ENCODE measurements at places on chromosomes 11 and 22.
A peak's percentile ranks its signal among the peaks of the same experiment; 100 is the strongest.

- no peak for DNase-seq
These were observed 19.3 kb upstream of the MRGPRX2 start for GRCh38 chr11:19079643-19080440.

- peak; percentile 31 for DNase-seq
These were observed 26.9 kb downstream of the POLR3H start for GRCh38 chr22:41517172-41518047.

DNA sequence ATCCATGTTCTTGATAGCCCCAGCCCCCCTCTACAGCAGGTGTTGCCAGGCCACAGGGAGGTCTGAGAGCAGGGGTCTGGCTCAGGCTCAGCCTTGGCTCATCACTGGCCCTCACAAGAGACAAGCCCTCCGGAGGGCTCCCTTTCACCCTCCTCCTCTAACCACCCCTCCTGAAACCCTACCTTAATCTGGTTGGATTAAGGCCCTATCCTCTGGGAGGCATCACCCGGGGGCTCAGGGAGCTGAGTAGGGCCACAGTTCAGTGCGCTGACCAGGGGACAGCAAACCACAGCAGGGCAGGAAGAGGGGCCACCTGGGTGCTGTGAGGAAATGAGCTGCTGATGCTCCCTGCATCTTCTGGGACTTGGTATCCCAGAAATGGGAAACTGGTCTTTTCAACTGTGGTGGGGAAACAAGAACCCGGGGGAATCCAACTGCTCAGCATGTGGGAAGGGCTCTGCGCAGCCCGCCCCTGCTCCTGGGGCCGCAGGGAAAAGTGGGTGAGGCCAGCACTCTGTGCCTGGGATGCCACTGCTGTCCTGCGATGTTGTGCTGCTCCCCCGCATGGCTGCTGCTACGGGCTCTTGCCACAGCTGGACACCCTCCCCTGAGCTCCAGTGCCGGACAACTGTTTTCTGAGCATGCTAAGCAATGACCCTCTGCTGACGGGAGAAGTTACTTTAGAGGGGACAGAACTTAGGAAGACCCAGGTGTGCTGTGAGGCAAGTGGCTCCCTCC is 17.5 kb downstream of the ADORA2A start:
- DNase-seq, result no peak

GRCh38 chr22:45101515-45102227 is 62.1 kb upstream of the NUP50 start:
- DNase-seq, result no peak

- no peak for DNase-seq
These were observed 157.2 kb upstream of the CARD18 start for GRCh38 chr11:105296806-105297205.

GRCh38 chr11:126914941-126915340 is 85.6 kb downstream of the KIRREL3 start:
- no peak for DNase-seq

DNA sequence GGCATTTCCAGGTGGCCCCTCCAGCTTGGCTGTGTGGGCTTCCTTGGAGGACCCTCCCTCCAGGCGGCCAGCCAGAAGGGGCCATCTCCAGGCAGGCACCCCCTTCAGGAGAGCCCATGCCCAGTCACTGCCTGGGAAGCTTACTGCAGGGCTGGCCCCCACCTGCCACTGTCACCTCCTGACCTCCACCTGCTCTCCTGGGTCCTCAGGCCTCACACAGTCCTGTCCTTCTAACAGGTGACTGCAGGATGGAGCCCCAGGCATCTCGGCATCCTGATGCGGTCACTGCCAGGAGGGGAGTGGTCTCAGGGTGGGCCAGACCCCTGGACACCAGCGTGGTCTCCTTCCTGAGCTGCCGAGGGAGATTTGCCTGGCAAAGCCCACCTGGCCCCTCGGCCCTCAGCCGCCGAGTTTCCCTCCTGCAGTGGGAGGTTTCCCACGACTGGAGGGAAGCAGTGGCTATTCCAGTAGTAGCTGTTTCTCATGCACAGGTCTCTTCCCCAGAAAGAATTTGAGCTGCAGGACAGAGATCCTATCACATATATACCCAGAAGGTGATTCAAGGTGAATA is 13.0 kb downstream of the TBX1 start:
- DNase-seq, result no peak

DNA sequence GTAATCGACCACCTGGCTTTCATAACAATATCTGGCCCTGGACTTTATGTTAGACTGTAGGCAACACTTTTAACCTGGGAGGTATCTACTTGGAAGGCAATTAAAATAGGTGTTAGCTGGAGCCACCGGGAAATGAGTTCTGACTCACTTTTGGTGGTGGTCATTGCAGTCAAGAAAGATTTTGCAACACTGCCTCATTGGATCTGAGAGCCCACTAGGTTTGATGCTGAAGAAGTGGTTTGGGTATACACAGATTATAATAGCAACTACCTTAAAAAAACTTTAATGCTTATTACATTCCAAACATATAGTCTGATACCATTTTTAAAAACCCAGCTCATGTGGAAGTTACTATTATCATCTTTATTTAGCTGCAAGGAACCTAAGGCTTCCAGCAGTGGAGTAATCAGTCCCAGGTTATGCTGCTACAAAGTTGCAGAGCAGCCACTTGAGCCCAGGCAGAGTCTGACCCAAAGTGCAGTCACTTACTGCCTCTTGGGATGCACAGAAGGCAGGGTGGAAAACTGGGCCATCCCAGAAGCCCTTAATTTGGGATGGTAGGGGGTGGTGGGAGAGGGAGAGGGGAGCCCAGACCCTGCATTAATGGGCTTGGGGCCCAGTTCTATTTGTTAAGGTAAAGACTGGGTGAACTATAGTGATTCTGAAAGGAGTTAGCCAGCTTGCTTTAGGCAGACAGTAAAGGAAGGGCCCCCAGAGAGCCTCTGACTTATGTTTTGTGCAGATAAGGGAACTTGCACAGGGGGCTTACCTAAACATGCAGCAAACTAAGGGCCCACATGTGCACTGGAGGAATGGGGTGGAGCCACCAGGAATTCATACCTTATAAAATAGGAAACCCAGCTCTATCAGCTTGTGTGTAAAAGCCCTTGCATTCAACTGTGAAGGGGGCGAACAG is 149.4 kb downstream of the SNX19 start:
- no peak for DNase-seq

DNA sequence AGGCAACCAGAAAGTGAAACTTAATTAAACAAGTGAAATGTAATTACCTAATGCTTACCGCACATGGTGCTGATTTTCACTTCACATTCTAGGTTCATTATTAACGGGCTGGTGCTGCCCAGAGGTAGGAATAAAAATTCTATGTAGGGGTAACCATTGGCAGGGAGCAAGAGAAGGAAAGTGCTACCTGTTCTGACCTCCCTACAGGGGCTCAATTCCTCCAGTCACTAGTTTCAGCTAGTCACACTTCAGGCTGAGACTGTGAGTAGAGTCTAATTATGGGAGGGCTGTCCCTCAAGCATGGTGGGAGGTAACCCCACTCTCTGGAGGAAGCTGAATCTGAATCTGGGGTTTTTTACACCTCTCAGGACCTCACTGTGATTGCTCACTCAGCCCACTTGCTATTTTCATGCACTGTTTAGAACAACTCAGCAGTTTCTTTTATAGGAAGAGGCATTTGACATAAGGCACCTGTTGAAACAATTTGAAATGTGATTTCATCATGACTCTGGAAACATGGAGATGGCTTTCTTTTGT is 75.4 kb downstream of the MAML2 start:
- no peak for DNase-seq

- DNase-seq, result no peak
These were observed 86.9 kb downstream of the SYN3 start for GRCh38 chr22:32971276-32971675.

GRCh38 chr11:1641096-1641495 is 11.5 kb downstream of the KRTAP5-5 start:
- no peak for DNase-seq

- no peak for DNase-seq
These were observed 3.0 kb downstream of the C11orf52 start for GRCh38 chr11:111921541-111922230.

GRCh38 chr22:36659762-36660509 is 43.6 kb downstream of the CACNG2 start:
- DNase-seq, result no peak

DNA sequence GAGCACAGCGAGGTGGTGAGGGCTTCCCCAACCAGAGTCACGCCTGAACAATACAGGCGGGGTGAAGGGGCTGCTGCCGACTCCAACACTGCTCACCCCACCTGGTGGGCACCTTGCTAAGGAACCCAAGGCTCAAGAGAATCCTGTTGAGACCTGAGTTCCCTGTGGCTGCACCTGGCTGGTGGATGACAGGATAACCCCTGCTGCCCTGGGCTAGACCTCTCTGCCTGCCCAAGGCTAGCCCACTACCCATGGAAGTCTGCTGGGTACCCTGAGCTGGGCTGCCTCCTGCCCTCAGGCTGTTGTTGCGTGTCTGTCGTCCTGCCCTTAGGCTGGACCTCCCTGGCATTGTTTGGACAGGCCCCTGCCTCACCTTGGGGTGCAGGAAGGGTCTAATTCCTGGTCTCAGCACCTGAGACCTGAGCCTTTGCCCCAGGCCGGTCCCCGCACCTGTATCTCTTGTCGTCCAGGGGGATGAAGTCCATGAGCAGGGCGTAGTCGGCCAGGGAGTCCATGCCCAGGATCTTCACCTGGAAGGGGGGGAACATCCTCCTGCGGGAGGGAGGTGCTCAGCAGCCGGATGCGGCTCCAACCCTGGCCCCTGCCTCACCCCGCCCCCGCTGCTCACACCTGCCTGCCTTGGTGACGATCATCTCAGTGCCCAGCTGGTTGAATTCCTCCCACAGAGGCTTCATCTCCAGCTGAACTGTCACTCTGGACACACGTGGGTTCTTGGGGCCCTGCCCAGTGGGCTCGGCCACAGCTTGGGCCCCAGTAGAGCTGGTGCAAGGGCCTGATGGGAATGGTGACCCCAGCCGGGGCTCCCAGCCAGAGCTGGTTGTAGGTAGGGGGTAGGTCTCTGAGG is 4.9 kb upstream of the NUDT8 start:
- no peak for DNase-seq

DNA sequence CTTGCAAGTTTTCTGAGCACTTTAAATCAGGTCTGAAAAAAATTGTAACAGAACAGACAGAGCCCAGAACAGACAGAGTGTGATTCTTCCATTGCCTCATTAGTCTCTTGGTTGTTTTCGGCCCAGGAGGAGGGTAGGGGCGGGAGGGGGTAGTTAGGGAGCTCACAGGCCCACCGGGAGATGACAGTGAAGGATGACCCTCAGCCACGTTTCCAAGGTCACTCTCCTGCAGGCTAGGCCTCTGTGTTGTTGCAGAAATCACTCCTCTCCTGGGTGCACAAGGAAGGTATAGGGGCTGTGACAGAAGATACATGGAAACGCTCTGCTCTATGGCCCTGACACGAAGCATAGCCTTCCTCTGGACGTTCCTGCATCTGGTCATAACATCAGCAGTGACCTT is 69.3 kb downstream of the ABTB2 start:
- no peak for DNase-seq

- no peak for DNase-seq
These were observed 74.4 kb downstream of the WNT11 start for GRCh38 chr11:76131671-76132631.
